ENCODE measurements at places on chromosomes 7 and 10.

DNA sequence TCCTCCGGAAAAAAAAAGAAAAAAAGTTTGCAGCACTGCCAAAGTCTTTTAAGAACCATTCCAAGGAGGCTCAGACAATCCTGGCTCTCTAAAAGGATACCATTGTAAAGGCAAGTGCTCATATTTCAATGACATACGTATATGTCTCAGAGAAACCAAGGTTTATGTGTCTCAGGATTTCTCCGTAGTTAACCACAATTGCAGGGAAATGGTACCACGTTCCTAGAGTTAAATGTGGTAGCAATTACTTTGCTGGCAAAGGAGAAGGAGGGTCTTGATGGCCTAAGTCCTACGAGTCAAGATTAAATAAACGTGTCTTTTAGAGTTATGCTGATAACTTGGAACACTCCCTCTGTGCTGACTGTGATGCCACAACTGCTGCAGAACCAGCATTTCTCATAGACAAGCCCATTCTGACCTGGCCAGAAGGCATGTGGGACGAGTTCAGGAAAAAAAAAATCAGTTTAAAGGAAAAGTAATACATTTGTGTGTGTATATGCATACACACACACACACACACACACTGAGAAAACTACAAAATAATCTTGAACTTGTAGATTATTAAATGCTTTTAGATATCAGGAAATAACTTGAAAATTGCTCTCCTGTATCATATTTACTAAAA lies 245.9 kb downstream of the FGFR2 start:
- no peak for DNase-seq

- DNase-seq = no peak
Observed at GRCh38 chr7:156220701-156221100, 408.4 kb upstream of the SHH start.

GRCh38 chr10:113646336-113647201 lies 17.3 kb downstream of the NRAP start:
- DNase-seq = no peak

- no peak for DNase-seq
Observed at GRCh38 chr7:128743112-128743772, 4.1 kb downstream of the CALU start.

GRCh38 chr10:80324086-80324485 lies 32.5 kb downstream of the DYDC1 start:
- DNase-seq = no peak

- DNase-seq = no peak
Observed at GRCh38 chr10:24303522-24304310, 94.8 kb downstream of the KIAA1217 start.

- DNase-seq = peak; percentile 60
Observed at GRCh38 chr10:31146491-31147209, 115.0 kb upstream of the ZNF438 start.

- no peak for DNase-seq
Observed at GRCh38 chr10:128400564-128400963, 274.3 kb upstream of the MKI67 start.

- DNase-seq = no peak
Observed at GRCh38 chr10:22655312-22655981, 58.9 kb downstream of the PIP4K2A start.

- no peak for DNase-seq
Observed at GRCh38 chr7:105990141-105990540, 27.1 kb downstream of the CDHR3 start.

DNA sequence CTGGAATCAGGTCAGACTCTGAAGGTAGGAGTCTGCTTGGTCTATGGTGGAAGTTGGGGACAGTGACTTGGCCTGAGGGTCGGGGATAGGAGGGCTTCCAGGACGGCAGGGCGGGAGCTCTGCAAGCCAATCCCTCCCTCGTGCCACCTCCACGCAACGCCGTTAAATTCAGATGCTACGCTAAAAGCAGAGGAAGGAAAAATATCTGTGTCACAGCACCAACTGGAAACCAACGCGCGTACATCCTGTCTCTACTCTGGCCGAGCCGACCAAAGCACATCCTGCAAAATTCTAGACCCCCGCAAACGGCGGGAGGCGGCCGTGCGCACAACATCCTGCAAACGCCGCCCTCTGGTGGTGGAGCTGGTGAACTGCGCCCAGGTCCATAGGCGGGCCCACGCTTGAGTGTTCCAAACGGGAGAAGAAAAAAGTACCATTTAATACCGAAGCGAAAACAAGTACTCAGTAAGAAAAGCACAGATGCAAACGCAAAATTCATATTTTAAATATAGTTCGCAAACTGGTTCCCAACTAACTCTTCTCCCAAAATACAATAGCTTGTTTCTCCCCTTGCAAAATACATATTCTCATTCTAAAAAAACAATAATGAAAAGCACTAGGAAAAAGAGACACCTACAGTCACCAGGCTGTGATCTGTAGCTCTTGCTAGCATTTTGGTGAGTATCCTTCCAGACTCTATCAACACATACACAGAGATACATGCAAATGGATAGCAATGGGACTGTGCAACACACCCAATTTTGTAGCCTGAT lies 45.7 kb upstream of the HSPA12A start:
- DNase-seq = peak; percentile 58

All from HCT116 (cell line).